ENCODE measurements at places on chromosomes 1 and 21.
A peak's percentile ranks its signal among the peaks of the same experiment; 100 is the strongest.

DNA sequence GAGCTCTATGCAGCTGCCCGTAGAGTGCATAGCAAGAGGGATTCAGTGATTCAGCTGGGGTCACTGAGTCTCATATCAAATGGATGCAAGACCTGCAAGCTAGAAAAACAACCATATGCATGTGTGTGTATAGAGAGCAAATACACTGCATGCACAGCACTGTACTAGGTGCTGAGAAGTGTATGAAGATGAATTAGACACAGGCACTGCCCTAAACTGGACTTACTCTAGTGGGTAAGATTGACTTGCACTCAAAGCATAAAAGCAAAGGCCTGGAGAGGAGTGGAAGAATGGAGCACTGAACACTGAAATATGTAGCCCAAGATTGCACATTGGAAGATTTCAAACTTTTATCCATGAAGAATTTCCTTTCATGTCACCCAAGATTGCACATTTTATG, 5.5 kb upstream of the GBP1 start:
- no peak for DNase-seq

- no peak for DNase-seq
These were observed 72.2 kb upstream of the IFFO2 start for GRCh38 chr1:19028546-19029129.

DNA sequence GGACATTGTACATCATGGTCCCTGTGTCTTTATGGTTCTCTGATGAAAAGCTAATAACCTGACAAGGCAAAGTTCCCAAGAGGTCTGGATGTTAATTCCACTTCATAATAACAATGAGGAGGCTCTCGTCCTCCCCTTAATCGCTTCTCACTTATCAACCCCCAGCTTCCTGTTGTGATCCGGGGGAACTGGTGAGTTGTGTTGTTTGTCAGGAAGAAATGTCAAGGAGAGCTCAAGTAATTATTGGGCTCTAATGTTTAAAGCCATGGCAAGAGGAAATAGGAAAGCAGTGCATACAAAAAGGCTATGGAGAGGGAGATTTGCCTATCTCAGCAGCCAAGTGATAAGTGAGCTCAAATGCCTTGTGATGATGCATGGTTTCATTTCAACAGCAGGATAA, 42.8 kb upstream of the RASAL2 start:
- DNase-seq = no peak

- DNase-seq = no peak
These were observed 2.8 kb downstream of the RAB4A start for GRCh38 chr1:229273507-229274232.

GRCh38 chr1:115179397-115180079, 90.2 kb upstream of the TSPAN2 start:
- no peak for DNase-seq

- no peak for DNase-seq
These were observed 54.9 kb upstream of the RAP1GAP start for GRCh38 chr1:21724098-21724497.

- no peak for DNase-seq
These were observed 124.8 kb upstream of the CHRM3 start for GRCh38 chr1:239261521-239261920.

GRCh38 chr1:223819730-223820514, 25.8 kb downstream of the TP53BP2 start:
- DNase-seq = no peak

DNA sequence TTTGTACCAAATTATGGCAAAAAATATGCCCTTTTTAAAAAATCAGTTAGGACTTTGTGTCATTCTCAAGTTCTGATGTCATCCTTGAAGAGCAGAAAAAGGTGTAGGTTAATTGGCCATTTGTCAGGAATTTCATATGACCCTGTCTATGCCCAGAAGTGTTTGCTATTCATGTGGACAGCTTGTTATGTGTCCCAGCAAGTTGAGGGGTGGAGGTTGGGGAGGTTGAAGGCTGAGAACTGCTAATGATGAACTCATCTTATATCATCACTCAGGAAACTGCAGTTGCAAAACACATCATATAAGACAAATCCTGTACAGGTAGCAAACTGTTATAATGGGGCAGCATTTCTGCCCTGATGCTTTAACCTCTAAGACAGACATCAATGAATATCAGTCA, 106.5 kb downstream of the PHTF1 start:
- DNase-seq = no peak

- no peak for DNase-seq
These were observed 111.4 kb downstream of the HHAT start for GRCh38 chr1:210440081-210440480.

GRCh38 chr1:178688244-178688643, 36.8 kb upstream of the RALGPS2 start:
- no peak for DNase-seq

- no peak for DNase-seq
These were observed 13.6 kb downstream of the GJA4 start for GRCh38 chr1:34806396-34806795.

DNA sequence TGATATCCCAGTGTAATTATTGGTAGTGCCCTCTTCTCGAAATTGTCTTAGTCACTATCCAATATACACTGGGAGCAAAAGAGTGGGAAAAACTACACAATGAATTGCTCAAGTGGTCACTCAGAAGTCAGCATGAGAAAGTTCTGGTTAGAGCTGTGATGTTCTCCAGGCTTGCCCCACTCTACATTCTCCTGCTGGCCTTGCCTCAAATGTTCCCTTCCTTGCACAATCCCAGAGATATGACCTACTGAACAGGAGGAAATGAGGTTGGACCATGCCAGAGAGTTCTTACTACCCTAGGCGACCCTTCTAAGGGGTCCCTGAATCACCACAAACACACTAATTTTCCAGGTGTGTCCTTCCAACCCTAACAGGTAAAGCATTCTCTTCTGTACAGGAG, 40.8 kb downstream of the GLUL start:
- no peak for DNase-seq

GRCh38 chr1:180981596-180982387, 40.9 kb downstream of the STX6 start:
- DNase-seq = peak; percentile 15

DNA sequence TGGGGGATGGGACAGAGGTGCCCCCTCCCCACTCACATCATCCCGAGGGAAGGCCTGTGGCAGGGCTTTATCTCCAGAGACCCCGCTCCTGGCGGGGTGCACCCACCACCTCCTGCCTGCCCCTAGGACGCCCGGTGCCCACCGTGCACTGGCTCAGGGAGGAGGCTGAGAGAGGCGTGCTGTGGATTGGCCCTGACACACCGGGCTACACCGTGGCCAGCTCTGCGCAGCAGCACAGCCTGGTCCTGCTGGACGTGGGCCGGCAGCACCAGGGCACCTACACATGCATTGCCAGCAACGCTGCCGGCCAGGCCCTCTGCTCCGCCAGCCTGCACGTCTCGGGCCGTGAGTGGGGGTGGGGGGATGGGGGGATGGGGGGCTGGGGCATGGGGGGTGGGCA, 71.7 kb downstream of the TRIM11 start:
- no peak for DNase-seq

GRCh38 chr1:50559421-50559820, 136.2 kb upstream of the DMRTA2 start:
- no peak for DNase-seq

DNA sequence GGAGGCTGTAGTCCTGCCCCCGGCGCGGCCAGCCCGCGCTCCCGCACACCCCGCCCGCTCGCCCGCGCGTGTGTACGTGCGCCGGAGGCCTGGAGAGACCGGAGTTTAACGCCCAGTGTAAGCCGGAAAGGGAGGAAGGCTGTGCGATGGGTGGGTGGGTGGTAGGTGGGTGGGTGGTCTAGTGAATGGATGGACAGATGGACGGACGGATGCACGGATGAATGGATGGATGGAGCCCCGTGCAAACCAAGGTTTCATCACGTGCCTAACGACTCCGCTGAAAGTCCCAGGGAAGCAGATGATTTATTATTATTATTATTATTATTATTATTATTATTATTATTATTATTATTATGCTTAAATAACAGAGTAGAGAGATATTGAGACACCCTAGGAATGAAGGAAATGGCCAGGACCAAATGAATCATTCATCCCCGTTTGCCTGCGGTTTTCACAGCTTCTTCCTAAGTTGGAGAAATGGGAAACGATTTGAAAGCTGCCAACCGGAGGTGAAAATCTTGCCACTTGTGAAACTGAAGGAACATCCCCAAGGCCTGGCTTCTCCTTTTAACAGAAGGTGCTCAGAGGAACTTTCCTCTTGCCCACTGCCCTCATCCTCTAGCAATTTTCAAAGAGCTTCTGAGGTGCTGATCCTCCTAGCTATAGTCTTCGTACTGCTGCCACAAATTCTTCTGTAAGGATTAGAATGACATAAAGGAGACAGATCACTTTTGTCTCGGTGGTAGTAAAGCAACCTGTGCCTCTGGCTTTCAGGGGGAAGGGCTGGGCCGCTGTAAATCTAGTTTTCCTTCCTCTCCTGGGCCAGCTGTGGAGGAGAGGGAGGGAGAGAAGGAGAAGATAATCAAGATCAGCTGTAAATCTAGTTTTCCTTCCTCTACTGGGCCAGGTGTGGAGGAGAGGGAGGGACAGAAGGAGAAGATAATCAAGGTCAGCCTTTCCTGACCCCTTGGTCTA, 648 bp upstream of the RGS7 start:
- DNase-seq = no peak

- DNase-seq = no peak
These were observed 53.4 kb downstream of the GADD45A start for GRCh38 chr1:67738401-67738800.

GRCh38 chr1:206608108-206608698, 4.1 kb downstream of the EIF2D start:
- DNase-seq = peak; percentile 46
